Upper lobe of left lung (tissue), 6 donors: ENCODE measurements at places on chromosomes 16 and 17. TPM values are rescaled to one million over a fixed set of nuclear protein-coding genes. Genes with fewer than 3 reads are reported as not detected.

COL1A1 gene
- 15.4 TPM for total RNA-seq

TPSD1 gene
- total RNA-seq: 11.8 TPM

ITGA2B gene
- 3.4 TPM for total RNA-seq

NOG gene
- total RNA-seq: 2.2 TPM

GRCh38 chr16:71367241-71367976 is 8.9 kb downstream of the CALB2 start:
- no peaks in the 10 kb centered on the region for H3K27me3 ChIP-seq
- no peak for DNase-seq
- no peak overlapping the region for H3K4me3 ChIP-seq
- H3K4me1 ChIP-seq: no peaks in the 10 kb centered on the region
- H3K27ac ChIP-seq: no peak overlapping the region
- no peaks in the 10 kb centered on the region for H3K36me3 ChIP-seq

CCDC102A gene
- total RNA-seq: 14.4 TPM

MYH2 gene
- 0.10 TPM for total RNA-seq

CORO1A gene
- total RNA-seq: 42.2 TPM

NETO2 gene
- total RNA-seq: 5.2 TPM

GRCh38 chr17:39096508-39097149 is 54.8 kb downstream of the PLXDC1 start:
- no peak overlapping the region for H3K4me3 ChIP-seq
- no peaks in the 10 kb centered on the region for H3K36me3 ChIP-seq
- no peaks in the 10 kb centered on the region for H3K27me3 ChIP-seq
- H3K4me1 ChIP-seq: peaks cover 20% of the 10 kb centered on the region
- no peak for DNase-seq

GRCh38 chr17:34820248-34820801 is 140.9 kb downstream of the CCT6B start:
- no peaks in the 10 kb centered on the region for H3K4me1 ChIP-seq
- no peaks in the 10 kb centered on the region for H3K27me3 ChIP-seq
- no peak overlapping the region for H3K27ac ChIP-seq
- H3K4me3 ChIP-seq: no peak overlapping the region
- H3K36me3 ChIP-seq: no peaks in the 10 kb centered on the region

DNA sequence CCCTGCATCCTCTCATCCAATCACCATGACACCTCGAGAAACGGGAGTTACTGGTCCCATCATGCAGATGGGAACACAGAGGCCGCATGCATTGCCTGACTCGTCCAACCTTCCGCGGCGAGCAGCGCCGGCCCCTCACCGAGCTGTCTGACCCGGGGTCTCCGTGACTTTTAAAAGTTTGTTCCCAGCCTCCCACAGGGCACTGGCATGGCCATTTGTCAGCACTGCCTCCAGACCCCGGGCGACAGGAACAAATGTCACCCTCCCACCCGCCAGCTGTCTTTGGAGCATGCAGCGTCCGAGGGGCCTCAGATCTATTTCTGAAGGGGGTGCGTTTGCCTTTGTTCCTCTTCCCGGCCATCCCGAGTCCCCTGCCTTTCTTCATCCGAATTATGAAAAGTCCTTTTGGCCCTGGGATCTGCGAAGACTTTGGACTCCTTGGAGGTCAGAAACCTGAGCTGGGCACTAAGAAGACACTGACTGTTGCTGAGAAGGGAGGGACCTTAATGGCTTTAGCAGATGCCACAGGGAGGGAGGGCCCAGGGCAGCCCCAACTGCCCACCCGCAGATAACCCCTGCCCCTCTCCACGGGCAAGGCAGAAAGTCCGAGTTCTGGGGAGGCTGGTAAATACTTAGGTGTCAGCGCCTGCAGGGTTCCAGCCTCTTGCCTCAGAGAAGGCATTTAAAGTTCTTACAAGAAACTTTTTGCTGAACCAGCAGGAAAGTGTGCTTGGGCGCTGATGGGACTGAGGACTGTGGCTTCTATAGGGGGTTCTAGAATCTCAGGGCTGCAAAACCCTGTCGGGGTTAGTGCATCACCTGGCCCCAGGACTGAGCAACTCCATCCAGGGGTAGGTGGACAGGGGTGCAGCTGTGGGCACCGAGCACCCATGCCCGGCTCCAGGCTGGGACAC is 348.1 kb downstream of the FOXL1 start:
- DNase-seq: peak; percentile 77
- H3K36me3 ChIP-seq: no peaks in the 10 kb centered on the region
- no peak overlapping the region for H3K4me3 ChIP-seq
- H3K27ac ChIP-seq: no peak overlapping the region
- no peaks in the 10 kb centered on the region for H3K27me3 ChIP-seq

SYCE1L gene
- not detected for total RNA-seq

- H3K27me3 ChIP-seq: no peaks in the 10 kb centered on the region
- no peaks in the 10 kb centered on the region for H3K36me3 ChIP-seq
- H3K4me1 ChIP-seq: no peaks in the 10 kb centered on the region
- H3K4me3 ChIP-seq: no peak overlapping the region
- no peak for DNase-seq
- no peak overlapping the region for H3K27ac ChIP-seq
Observed at GRCh38 chr17:53949473-53950090, 126.9 kb downstream of the KIF2B start.

CACNG3 gene
- not detected for total RNA-seq

DNA sequence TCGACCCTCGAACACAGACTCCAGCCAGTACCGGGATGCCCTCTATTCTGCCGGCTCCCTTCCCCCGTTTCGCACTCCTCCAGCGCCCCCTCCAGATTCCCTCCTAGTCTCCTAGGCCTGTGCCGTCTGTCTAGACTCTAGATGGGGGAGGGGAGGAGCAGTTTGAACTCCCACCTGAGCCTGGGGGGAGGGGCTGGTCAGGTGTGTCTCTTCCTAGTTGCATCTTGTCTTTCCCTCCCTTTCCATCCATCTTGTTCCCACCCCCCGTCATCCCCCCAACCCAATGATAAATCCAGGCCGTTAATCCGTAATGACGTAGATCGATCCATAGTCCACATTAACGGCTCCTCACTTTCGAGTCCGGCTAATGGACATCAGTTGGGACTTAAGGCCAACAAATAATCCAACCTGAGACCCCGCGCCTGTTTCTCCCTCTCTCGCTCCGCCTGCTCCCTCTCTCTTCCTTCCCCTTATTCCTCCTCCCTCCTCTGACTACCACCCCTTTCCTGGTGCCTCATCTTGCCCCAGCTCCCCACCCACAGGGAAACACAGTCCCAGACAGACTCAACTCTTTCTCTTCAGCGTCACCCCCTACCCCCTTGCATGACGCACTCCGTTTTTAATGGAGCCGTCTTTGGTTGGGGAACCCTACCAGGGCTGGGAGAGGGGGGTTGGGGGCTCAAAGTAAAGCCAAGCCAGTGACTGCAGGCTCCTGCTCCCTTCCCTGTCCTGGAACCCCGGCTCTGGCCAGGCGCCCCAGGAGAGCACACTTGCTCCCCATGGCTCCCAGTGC is 3.4 kb upstream of the HOXB5 start:
- peaks cover 39% of the 10 kb centered on the region for H3K4me1 ChIP-seq

GRCh38 chr17:76265624-76266243 is 586 bp downstream of the UBALD2 start:
- peak; percentile 93 for DNase-seq
- H3K27ac ChIP-seq: peak overlapping the region; percentile 97
- peak overlapping the region; percentile 98 for H3K4me3 ChIP-seq
- peaks cover 80% of the 10 kb centered on the region for H3K4me1 ChIP-seq

GRCh38 chr17:64983708-64984107 is 64.4 kb upstream of the LRRC37A3 start:
- H3K4me3 ChIP-seq: no peak overlapping the region
- DNase-seq: no peak
- H3K4me1 ChIP-seq: peaks cover 26% of the 10 kb centered on the region
- no peaks in the 10 kb centered on the region for H3K27me3 ChIP-seq

- H3K4me3 ChIP-seq: no peak overlapping the region
- H3K36me3 ChIP-seq: no peaks in the 10 kb centered on the region
- H3K27me3 ChIP-seq: no peaks in the 10 kb centered on the region
- no peak for DNase-seq
- no peak overlapping the region for H3K27ac ChIP-seq
- H3K4me1 ChIP-seq: no peaks in the 10 kb centered on the region
Observed at GRCh38 chr17:8029121-8029520, 9.7 kb upstream of the ALOX15B start.

- no peak overlapping the region for H3K27ac ChIP-seq
- no peak for DNase-seq
- H3K36me3 ChIP-seq: no peaks in the 10 kb centered on the region
- H3K4me3 ChIP-seq: no peak overlapping the region
Observed at GRCh38 chr16:23716484-23716883, 3.5 kb upstream of the ERN2 start.

- H3K36me3 ChIP-seq: peaks cover 74% of the 10 kb centered on the region
- H3K27me3 ChIP-seq: no peaks in the 10 kb centered on the region
- peaks cover 7% of the 10 kb centered on the region for H3K4me1 ChIP-seq
- H3K27ac ChIP-seq: no peak overlapping the region
- no peak overlapping the region for H3K4me3 ChIP-seq
Observed at GRCh38 chr17:19958023-19958422, 19.6 kb downstream of the AKAP10 start.

DNA sequence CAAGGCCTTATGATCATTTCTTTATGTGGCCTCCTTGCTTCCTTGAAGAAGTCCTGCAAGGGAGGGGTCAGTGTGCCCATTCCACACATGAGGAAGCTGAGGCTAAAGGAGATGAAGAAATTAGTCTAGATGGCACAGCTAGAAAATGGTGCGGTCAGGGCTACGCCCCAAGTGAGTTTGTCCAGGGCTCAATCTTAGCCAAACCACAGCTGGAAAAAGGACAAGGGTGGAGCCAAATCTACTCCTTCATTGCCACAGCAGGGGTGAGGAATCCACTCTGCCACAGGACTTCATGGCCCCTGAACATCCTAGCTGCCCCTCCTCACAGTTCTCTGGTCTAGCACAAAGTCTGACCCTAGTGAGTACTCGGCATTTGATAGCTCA is 16.2 kb downstream of the BEAN1 start:
- no peaks in the 10 kb centered on the region for H3K4me1 ChIP-seq
- H3K27ac ChIP-seq: no peak overlapping the region
- no peak overlapping the region for H3K4me3 ChIP-seq
- no peaks in the 10 kb centered on the region for H3K27me3 ChIP-seq

CES5A gene
- total RNA-seq: not detected

KRTAP16-1 gene
- total RNA-seq: not detected

KRTAP2-4 gene
- total RNA-seq: not detected

CA4 gene
- total RNA-seq: 7.3 TPM

KRT16 gene
- not detected for total RNA-seq

- DNase-seq: no peak
- no peaks in the 10 kb centered on the region for H3K4me1 ChIP-seq
- no peaks in the 10 kb centered on the region for H3K36me3 ChIP-seq
- no peak overlapping the region for H3K4me3 ChIP-seq
- no peaks in the 10 kb centered on the region for H3K27me3 ChIP-seq
- H3K27ac ChIP-seq: no peak overlapping the region
Observed at GRCh38 chr16:58411736-58412614, 19.7 kb downstream of the GINS3 start.

DNA sequence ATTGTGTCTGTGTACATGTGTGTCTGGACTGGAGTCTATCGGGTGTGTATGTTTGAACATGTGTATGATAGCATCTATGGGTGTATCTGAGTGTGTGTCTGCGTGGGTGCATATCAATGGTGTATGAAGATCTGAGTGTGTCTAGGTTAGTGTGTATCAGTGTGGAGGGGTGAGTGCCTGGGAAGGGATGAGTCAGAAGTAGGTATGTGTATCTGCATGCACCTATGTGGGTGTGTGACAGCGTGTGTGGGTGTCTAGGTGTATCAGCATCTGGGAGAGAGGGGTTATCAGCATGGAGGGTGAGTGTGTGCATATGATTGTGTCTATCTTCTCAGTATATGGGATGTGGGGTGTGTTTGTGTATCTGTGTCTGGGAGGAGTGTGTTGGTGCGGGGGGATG is 58.2 kb upstream of the LHX1 start:
- no peak for DNase-seq
- no peak overlapping the region for H3K27ac ChIP-seq
- no peaks in the 10 kb centered on the region for H3K36me3 ChIP-seq
- H3K27me3 ChIP-seq: no peaks in the 10 kb centered on the region
- no peaks in the 10 kb centered on the region for H3K4me1 ChIP-seq

DNA sequence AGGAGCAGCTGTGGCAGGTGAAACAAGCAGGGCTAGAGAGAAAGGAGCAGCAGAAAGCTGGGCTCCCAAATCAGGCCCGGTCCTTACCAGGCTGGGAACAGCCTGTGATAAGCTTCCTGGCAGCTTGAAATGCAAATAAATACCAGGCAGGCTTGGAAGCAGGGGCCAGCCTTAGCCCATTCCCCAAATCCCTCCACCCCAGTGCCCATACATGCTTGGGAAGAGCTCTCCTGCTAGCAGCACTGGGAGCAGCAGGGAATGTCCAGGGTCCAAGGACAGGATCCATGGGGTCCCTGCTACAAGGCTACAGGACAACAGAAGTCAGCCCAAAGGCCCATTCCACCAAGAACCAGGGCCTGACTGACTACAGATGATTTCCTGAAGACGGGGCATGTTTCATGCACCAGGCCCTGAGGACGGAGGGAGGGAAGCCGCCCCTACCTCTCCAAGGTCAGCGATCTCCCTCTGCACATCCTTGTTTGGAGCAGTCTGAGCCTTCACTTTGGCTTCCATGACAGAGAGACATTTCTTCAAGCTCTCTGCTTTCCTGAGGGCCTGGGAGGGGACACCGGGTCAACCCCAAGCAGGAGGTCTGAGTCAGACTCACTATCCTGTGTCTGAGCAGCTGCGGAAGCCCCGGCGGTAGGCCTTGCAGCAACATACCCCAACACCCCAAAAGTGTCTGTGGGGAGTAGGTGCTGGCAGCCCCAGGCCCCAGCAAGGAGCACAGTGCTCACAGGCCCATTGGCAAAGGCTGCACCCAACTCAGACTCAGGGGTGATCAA is 2.6 kb upstream of the EXOSC6 start:
- H3K27me3 ChIP-seq: no peaks in the 10 kb centered on the region
- peaks cover 29% of the 10 kb centered on the region for H3K36me3 ChIP-seq
- DNase-seq: no peak
- no peak overlapping the region for H3K4me3 ChIP-seq

DNA sequence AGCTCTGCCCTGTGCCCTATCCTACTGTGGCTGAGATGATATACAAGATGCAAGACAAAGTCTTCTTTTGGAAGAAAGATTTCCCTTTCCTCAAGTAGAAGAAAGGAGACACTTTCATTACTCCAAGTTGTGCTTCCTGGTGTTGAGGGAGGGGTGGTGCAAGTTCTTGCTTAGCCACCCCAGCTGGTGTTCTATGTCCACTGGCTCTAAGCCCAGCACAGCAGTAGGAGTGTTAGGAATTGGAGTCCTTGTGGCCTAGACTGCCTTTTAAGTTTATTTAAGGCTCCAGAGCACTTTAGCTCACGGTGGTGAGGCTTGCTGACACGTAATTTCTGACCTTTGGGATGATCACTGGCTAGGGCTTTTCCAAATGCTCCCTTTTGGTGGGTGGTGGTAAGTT is 109.7 kb downstream of the KIF2B start:
- no peak overlapping the region for H3K27ac ChIP-seq
- H3K4me3 ChIP-seq: no peak overlapping the region
- H3K27me3 ChIP-seq: no peaks in the 10 kb centered on the region
- no peaks in the 10 kb centered on the region for H3K4me1 ChIP-seq
- DNase-seq: no peak
- no peaks in the 10 kb centered on the region for H3K36me3 ChIP-seq

CHMP1A gene
- total RNA-seq: 117 TPM

GRCh38 chr17:73620414-73620813 is 23.8 kb downstream of the SDK2 start:
- H3K36me3 ChIP-seq: no peaks in the 10 kb centered on the region
- no peak overlapping the region for H3K4me3 ChIP-seq
- no peak overlapping the region for H3K27ac ChIP-seq
- H3K27me3 ChIP-seq: no peaks in the 10 kb centered on the region

GSPT1 gene
- 62.4 TPM for total RNA-seq
